ENCODE measurements at places on chromosomes 3 and 15.
A peak's percentile ranks its signal among the peaks of the same experiment; 100 is the strongest.

- no peak for DNase-seq
These were observed 8.0 kb downstream of the FAM174B start for GRCh38 chr15:92647467-92648163.

DNA sequence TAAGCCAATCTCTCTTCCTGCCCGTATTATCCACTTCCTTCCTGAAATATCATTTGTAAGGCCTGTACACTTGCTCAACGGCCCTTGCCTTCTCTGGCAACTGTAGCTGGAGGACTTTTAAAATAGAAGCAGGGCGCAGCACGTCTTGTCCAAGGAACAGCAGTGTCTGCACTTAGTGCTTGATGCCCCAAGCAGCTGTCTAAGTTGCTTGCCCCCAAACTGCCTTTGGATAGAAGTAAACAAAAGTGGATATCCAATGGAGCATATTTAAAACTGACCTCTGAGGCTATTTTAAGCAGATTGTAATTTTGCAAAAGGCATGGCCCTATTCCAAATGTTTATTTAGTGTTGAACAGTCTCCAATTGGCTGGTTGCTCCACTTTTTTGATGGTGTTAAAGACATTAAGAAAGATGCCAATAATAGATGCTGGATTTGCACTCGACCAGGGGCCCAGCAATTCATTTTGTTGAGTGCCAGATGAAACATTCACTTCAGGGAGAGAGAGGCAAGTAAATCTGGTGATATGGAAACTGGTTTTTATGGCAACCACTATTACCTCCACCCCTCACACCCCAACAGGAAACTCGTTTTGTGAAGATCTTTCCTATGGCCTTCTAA lies 526.8 kb upstream of the TBL1XR1 start:
- DNase-seq: no peak

DNA sequence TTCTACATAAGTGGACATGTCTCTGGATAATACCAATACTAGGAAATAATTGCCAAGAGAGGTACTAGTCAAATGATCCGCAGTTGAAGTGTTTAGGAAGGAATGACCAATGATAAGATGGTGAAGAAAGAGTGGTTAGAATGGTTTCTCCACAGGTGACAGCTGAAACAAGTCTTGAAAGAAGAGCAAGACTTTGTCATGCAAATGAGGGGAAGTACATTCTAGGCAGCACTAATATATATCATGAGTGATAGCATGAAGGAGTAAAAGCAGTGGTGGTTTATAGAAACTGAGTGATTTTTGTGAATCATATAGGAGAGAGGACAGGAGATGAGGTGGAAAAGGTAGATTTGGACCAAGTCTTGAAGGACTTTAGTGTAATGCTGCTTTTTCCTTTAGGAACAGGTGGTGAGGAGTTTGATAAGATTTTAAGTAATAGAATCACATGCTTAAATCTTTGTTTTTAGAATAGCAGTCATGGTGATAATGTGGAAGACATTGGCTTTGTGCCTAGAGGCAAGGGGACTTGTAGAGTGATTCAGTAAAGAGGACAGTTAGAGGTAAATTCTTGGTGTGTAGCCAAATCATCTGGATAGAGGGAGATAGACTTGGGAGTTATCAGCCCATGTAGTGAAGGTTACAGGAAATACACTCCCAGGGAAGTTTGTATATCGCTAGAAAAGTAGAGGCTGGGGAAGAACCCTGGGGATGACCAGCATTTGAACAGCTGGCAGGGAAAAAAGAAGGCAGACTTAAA lies 31.9 kb downstream of the SLMAP start:
- no peak for DNase-seq

GRCh38 chr3:57120040-57120439 lies 45.1 kb downstream of the IL17RD start:
- DNase-seq: no peak

- no peak for DNase-seq
These were observed 39.8 kb upstream of the NUDT16 start for GRCh38 chr3:131341761-131342160.

DNA sequence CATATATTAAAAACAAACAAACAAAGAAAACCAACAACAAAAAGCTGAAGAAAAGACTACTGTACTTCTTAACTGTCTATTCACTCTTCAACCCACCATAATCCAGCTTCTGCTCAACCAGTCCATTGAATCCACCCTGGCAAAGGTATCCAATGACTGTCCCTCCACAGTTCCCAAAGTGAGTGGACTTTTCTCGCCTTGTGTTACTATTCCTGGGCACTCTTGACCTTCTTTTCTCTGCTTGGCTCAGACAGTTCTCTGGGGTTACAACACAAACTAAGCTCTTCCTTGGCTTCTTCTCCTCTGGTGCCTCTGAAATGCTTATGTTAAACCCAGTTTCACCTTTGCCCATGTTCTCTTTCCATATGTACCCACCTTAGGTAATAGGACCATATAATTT lies 420.2 kb downstream of the PLCL2 start:
- DNase-seq: no peak

- no peak for DNase-seq
These were observed 110.3 kb upstream of the ETV5 start for GRCh38 chr3:186219211-186219638.

DNA sequence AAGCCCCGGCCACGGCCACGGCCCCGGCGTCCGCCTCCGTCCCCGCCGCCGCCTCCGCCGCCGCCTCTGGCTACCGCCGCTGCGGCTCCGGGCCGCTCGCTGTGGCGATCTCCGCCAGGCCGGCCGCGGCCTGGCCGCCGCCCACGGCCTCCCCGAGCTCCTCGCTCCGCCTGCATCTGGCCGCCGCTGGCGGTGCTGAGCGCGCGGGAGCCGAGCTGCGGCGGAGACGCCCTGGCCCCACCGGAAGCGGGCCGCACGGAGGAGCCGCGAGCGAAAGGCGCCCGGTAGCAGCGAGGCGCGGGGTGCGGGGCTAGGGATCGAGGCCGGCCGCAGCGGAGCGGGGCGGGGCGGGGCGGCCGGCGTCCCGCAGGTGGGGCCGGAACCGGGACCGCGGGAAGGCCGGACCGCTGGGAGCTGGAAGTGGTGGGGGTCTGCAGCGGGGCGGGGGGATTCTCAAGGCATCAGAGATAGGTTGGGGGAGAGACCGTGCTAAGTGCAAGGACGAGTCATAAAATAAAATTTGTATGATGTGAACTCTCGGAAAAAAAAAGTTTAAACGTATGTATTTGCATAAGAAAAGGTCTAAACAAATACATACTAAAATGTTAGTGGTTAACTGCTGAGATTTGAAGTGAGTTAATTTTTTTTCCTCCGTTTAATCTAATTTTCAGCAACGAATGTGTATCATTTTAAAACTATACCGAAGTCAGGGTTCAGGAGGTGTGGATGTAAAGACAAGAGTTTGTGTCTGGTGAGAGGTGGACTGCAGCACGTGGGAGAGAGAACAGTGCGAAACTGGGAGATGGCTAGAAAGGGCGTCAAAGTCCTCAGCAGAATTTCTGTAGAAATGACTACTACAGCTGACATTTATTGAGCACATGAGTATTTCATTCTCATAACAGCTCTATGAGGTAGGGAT lies at the start of gene AVEN:
Gene AVEN (minus strand): TSS at position 334 of the 919 bp plus-strand sequence. CDS start 158 bp downstream, at position 176.
- peak; percentile 48 for DNase-seq

GRCh38 chr3:1506090-1506489 lies 413.3 kb downstream of the CNTN6 start:
- DNase-seq: no peak

- DNase-seq: no peak
These were observed 82.8 kb downstream of the SMAD3 start for GRCh38 chr15:67148196-67148701.

DNA sequence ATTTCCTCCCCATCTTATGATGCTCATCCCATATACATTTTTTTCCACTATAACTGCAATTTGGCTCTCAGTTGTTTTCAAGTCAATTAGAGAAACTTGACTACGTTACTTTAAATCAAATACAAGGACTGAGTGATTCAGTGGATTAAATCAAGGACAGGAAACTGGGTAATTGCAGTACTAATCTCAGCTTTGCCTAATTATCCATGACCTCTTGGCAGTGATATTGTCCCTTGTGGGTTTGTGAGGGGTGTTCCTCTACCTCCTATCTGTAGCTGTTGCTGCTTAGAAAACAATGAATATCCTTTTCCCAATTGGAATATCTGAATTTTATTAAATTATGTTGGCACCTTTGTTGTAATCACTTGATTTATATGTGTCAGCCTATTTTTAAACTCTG lies 79.4 kb downstream of the ZPLD1 start:
- no peak for DNase-seq

- no peak for DNase-seq
These were observed 931.7 kb downstream of the MCTP2 start for GRCh38 chr15:95162967-95163531.

DNA sequence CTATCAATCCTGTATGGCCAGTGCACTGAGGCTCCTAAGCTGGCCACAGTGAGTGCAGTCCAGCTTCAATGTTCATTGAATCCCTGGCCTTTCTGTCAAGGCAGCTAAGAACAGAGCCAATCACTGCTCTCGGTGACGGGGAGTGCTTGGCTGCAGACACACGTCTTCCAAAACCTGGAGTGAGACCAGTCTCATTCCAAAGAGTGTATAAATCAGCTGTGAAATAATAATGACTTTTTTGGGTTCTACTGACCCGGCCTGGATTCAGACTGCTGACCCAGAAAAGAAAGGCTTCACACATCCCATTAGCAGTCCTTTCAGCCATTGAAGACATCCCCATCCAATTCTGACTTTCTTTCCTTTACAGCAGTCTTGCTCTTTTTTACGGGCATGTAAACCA lies 665.5 kb downstream of the GBE1 start:
- DNase-seq: no peak

- DNase-seq: no peak
These were observed 73.1 kb downstream of the FAIM start for GRCh38 chr3:138681463-138682220.

- DNase-seq: no peak
These were observed 88.5 kb downstream of the ERC2 start for GRCh38 chr3:56379723-56380287.

DNA sequence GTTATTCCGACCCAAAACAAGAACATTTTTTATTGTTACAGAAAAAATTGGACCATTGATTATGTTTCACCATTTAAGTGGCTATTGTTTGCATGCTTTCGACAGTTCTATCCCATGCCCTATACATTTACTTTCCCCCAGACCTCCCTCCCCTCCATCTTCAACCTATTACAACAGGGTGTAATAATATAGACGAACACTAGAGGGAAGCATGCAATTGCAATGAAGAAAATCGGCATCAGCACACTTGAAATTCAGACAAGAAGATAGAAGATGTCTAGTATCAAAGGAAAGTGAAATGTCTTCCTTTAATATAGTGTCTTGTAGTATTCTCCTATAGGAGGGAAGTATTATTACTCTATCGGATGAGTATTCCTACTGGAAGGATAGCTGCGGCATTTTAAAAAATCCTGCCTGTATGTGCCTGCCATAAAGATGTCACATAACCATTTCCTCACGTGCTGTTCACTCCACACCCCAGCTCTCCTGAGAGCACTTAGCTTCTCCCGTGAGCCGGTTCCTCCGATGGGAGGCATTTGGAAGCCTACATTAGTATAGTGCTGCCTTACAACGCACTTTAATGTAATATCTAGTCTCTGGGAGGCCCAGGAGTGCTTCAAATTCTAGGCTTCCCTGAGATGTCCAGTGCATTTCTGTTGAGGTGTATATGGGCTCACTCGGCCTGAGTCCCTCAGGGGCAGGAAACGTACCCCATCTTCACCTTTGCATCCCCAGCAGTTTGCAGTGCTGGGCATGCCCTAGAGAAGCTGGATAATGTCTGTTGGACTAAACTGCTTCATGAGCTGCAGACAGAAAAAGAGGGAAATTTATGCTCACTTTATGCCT lies 17.8 kb upstream of the ERICH6 start:
- DNase-seq: no peak

DNA sequence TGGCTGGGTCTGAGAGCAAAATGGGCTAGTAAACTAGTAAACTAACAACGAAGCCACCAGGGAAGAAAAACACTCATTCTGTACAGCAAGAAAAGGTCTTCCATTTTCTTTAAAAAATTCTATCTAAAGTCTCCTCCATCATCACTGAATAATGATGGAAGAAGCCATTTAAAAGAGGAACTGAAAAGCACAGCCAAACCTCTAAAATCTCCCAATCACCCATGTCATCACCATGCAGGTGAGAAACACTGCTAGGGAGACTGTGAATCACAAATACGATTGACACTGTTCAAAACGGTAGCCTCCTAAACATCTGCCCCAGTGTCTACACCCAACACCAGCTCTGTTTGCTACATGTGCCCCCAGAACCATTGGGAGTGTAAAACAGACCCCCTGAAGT lies 140.4 kb downstream of the RORA start:
- no peak for DNase-seq

- no peak for DNase-seq
These were observed 16.8 kb downstream of the RPUSD3 start for GRCh38 chr3:9826815-9827573.

- DNase-seq: no peak
These were observed 50.1 kb downstream of the CFAP20DC start for GRCh38 chr3:58999774-59000160.

DNA sequence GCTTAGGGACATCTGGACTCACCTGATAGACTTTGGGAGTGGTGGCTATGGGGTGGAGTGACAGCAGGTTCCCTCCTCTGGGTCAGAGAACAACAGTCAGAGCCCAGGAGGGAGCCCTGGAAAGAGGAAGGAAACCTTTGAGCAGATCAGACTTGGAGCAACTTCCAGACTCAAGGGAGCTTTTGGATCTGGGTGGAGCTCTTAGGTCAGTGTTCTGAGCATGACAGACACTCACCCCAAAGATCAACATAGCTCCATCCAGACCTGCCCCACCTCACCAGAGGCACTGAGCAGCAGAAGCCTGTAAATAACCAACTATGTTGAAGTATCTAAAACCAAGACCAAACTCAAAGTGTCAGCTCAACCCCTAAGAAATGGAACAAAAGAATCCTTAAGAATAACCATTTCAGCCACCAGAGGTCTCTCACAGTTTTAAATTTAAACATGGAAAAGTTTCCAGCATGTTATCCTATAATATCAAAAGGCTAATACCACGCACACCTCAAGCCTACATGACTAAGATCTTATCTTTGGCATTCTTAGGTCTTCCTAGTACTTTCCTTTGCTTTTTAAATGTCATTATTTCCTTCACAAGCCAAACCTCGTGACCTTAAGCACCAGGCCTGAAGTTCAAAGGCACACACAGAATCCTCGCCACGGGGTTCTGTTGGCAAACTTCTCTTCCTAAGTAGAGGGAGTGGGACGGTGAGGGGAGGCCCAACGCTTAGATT lies 56.4 kb downstream of the UMPS start:
- DNase-seq: no peak

- DNase-seq: no peak
These were observed 2.4 kb downstream of the FYTTD1 start for GRCh38 chr3:197752107-197752506.

DNA sequence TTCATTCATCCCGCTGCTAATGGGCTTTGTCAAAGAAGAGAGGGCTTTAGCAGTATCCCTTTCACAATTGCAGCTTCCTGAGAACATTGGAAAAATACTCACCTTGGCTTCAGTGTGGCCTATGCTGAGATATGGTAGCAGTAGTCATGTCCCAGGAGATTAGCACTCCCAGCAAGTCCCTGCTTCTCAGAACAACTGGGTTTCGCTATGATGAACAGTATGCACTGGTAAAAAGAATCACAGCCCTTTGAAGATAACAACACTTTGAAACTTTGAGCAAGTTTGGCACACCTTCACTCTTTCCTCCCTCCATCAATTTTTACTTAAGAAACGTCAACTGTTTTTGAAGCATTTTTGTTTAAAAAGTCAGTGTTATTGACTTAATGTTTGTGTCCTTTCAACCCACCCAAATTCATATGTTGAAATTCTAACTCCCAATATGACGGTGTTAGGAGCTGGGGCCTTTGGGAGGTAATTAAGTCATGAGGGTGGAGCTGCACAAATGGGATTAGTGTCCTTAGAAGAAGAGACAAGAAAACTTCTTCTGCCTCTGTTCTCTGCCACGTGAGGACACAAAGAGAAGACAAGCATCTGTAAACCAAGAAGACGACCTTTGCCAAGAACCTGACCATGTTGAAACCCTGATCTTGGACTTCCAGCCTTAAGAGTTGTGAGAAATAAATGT lies 17.8 kb upstream of the PLSCR4 start:
- no peak for DNase-seq

All from NK-92 treated with Interleukin-12 subunit alpha and Interleukin-12 subunit beta, amount 100 ng/mL, for 24 hours (cell line).